ENCODE measurements at places on chromosomes 3 and 15.

GRCh38 chr3:15659254-15659975 is 57.9 kb downstream of the BTD start:
- DNase-seq = no peak

DNA sequence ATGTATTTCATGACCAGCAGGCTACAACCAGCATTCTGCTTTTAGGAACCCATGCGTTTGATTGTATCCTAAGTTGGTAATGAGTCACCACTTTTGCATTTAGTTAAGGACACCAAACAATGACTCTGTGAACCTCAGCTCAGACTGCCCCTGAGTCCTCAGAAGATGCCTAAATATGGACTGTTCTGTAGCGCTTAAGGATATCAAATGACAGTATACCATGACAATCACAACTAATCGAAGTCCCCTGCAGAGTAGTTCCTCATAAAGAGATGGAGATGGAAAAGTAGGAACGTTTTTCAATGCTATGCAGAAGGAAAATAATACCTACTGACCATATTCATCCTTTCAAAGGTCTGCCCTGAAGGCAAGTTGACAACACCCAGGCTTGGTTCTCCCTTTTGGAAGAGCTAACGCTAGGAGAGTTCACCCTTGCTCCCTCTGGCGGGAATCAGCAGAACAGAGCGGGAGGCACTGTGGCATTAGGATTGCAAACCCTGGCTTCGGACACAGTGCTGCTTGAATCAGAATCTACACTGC is 508.6 kb downstream of the FHIT start:
- no peak for DNase-seq

DNA sequence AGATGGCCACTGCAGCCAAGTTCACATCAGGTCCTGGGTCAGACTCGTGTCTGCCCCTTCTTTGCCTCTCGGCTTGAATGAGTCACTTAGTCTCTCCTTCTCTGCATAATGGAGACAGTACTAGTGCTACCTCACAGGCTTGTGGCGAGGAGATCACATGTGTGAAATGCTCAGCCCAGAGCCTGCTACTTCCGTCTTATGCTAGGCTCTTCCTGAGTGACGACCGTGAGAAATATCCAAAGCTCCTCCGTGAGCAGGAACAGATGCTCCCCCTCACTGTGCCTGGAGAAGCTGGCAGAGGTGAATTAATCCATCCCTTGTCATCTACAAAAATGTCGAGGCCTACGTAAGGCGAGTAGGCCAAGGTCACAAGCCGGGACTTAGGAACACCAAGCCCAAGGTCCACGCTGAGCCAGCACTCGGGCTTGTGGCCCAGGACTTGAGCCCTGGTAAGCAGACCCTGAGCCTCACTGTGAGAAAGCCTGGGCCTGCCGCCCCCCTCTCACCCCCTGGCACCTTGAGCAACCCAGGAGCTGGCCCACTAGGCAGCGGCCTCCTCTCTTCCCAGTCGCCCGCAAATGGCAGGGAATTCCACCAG is 17.9 kb downstream of the PAK6 start:
- DNase-seq = no peak

DNA sequence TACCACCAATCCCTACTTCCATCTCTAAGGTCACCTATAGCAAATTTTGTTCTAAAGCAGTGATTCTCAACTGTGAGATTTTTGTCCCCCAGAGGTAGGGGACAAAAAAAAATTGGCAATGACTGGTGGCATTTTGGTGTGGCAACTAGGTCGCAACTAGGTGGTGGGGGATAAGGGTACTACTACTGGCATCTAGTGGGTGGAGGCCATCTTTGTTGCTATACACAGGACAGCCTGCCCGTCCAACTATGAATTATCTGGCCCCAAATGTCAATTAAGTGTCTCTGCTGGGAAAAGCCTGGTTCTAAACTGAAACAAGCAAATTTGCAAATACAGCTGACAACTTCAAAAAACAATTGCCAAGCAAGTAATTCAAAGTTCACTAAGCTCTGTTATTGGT is 1.4 kb downstream of the MTMR10 start:
- no peak for DNase-seq

- no peak for DNase-seq
Measured at GRCh38 chr3:127065561-127066290, 82.8 kb downstream of the PLXNA1 start.

GRCh38 chr3:33083958-33084357 is 13.0 kb downstream of the GLB1 start:
- DNase-seq = no peak

GRCh38 chr3:111675846-111676210 is 80.7 kb upstream of the ZBED2 start:
- DNase-seq = no peak

DNA sequence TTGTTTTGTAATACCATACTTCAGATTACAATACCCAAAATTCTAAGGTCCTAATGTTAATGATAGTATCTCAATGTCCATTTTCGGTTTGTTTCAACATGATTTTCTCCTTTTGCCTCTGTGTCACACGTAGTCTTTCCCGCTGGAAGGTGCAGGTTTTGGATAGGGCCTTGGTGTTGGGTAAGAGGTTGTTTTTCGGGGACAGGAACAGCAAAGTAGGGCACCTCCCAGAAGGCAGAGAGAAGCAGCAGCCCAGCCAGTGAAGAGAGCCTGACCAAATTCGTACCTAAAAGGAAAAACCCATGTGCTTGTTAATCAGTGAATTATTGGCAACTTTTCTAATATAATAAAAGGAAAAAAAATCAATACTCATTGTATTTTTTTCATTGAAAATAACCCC is 14.1 kb downstream of the CLDN1 start:
- DNase-seq = no peak

DNA sequence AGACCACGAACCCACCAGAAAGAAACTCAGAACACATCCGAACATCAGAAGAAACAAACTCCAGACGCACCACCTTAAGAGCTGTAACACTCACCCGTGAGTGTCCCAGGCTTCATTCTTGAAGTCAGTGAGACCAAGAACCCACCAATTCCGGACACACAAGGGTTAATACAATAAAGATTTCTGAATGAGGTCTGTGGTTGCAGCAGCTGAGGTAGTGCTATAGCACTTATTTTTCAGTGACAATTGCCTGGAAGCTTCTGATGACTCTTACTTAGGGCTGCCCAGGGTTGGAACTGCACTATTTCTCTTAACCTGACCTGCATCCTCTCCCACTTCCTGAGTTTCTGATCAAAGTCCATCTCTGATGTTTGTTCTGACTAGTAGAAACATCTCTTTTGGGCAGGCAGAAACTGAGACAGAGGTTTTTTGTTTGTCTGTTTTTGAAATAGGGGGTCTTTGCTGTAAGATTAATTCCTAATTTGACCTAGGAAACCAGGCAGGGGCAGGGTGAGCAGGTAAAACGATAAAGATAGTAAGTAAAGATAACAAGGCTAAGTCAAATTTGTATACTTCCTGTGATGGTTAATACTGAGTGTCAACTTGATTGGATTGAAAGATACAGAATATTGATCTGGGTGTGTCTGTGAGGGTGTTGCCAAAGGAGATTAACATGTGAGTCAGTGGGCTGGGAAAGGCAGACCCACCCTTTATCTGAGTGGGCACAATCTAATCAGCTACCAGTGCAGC is 169.1 kb downstream of the GAP43 start:
- DNase-seq = peak; percentile 55

DNA sequence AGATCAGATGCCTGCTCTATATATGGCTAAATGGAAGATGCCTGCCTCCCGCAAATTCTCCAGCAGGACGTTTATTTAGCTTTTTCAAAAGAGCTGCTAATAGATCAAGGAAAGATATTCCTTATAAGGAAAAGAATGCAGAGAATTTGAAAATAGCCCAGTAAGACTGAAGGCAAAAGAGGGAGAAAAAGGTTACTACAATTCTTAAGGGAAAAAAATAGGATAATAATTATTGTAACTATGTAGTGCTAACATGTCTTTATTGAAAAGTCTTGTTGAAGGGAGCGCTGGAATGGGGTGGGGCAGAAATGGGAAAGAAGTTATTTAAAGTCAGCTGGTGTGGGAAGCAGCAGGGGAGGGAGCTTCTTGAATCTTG is 2.9 kb downstream of the TPM1 start:
- no peak for DNase-seq

DNA sequence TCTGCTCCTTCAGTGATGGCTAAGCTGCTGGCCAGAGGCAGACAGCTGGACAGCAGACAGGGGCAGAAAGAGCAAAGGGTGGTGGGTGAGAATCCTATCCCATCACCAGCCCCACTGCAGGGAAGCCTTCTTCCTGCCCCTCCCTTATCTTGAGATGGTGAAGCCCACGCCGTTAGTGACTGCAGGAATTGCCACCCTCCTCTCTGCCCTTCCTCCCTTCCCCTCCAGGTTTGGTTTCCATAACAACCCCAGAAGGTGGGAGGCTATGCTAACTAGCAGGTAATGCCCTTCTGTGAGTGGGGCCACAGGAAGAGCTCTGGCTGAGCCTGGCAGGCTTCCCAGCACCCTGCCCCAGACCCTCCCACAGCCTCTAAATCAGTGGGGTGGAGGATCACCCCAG is 32.8 kb downstream of the SCN5A start:
- no peak for DNase-seq

DNA sequence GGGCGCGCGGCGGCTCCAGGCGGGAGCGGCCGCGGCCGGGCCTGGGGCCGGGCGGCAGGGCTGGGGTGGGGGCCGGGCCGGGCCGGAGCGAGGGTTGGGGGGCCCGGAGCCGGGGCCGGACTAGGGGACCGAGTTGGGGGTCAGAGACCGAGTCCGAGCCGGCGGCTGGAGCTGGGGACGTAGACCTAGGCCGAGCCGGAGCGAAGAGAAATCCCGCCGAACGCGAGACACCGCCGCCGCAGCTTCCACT is 37.3 kb downstream of the HMCES start:
- DNase-seq = no peak

- no peak for DNase-seq
Measured at GRCh38 chr15:56098195-56098863, 104.9 kb upstream of the NEDD4 start.

GRCh38 chr3:182294696-182295095 is 498.6 kb upstream of the ATP11B start:
- no peak for DNase-seq

- DNase-seq = peak; percentile 35
Measured at GRCh38 chr15:75037685-75038084, 14.3 kb downstream of the PPCDC start.

All from CD4-positive, alpha-beta T cell (primary cell).